ENCODE measurements at places on chromosomes 5 and 9. TPM values are rescaled to one million over a fixed set of nuclear protein-coding genes. Genes with fewer than 3 reads are reported as not detected.

Gene CDX1
- total RNA-seq: not detected

Gene INSL4
- total RNA-seq: not detected

Gene IL33
- total RNA-seq: 25.2 TPM

Gene GMCL2
- total RNA-seq: not detected

Gene MXD3
- total RNA-seq: 14.5 TPM

Gene TNC
- 44.4 TPM for total RNA-seq

Gene SCGB3A2
- not detected for total RNA-seq

Gene PPP3R2
- total RNA-seq: 0.82 TPM

Gene CCNI2
- total RNA-seq: 0.60 TPM

Gene SECISBP2
- 98.0 TPM for total RNA-seq

Gene PCA3
- 0.27 TPM for total RNA-seq

Gene BARX1
- total RNA-seq: not detected

Gene PPP2R2B
- total RNA-seq: 32.9 TPM

Gene FBLL1
- total RNA-seq: 15.7 TPM

Gene IPO11
- 56.2 TPM for total RNA-seq

Gene PTPN3
- total RNA-seq: 5.6 TPM

Gene PCDHB2
- 8.3 TPM for total RNA-seq

Gene SLC25A25
- total RNA-seq: 24.4 TPM

Gene SV2C
- 3.1 TPM for total RNA-seq

Gene THG1L
- 13.2 TPM for total RNA-seq

Gene SHOC1
- total RNA-seq: not detected

Gene CFAP77
- 0.66 TPM for total RNA-seq

Gene ARL14EPL
- not detected for total RNA-seq

Gene CDH18
- 19.5 TPM for total RNA-seq

Gene OR13D1
- total RNA-seq: not detected

Gene SLC1A3
- total RNA-seq: 183 TPM

Gene MED22
- 50.6 TPM for total RNA-seq

Gene TLX3
- not detected for total RNA-seq

Gene COL5A1
- total RNA-seq: 407 TPM

Gene OXCT1
- 51.8 TPM for total RNA-seq

Gene RASEF
- 2.8 TPM for total RNA-seq

Gene LCP2
- total RNA-seq: 8.6 TPM

Gene FOXD1
- total RNA-seq: 3.8 TPM

Gene EMB
- total RNA-seq: 17.9 TPM

Gene OTP
- total RNA-seq: not detected

Gene KIAA0825
- 37.7 TPM for total RNA-seq

Gene FAM120A
- 85.7 TPM for total RNA-seq

Gene SLIT3
- 32.4 TPM for total RNA-seq

Gene CDKN2B
- 6.2 TPM for total RNA-seq

All from camera-type eye (tissue), 1 donor.